SHP77 (cell line): ENCODE measurements at places on chromosomes 16 and 17.
A peak's percentile ranks its signal among the peaks of the same experiment; 100 is the strongest.

DNA sequence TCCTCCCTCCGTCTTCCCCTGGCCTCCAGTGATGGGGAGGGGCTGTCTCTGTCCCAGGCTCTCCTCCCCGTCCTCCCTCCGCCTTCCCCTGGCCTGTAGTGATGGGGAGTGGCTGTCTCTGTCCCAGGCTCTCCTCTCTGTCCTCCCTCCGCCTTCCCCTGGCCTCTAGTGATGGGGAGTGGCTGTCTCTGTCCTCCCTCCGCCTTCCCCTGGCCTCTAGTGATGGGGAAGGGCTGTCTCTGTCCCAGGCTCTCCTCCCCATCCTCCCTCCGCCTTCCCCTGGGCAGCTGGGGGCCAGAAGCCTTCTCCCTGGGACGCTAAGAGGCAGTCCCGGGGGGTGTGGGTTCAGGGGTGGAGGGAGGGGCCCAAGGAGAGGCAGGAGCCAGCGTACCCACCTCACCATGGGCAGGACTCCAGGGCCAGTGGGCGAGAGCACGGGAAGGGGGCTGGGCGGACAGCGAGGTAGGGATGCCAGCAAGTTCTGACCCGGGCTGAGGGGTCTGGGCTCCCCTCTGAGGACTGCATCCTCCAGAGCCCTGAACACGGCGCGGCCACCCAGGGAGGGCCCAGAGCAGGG is 14.8 kb downstream of the UTS2R start:
- DNase-seq, result no peak

DNA sequence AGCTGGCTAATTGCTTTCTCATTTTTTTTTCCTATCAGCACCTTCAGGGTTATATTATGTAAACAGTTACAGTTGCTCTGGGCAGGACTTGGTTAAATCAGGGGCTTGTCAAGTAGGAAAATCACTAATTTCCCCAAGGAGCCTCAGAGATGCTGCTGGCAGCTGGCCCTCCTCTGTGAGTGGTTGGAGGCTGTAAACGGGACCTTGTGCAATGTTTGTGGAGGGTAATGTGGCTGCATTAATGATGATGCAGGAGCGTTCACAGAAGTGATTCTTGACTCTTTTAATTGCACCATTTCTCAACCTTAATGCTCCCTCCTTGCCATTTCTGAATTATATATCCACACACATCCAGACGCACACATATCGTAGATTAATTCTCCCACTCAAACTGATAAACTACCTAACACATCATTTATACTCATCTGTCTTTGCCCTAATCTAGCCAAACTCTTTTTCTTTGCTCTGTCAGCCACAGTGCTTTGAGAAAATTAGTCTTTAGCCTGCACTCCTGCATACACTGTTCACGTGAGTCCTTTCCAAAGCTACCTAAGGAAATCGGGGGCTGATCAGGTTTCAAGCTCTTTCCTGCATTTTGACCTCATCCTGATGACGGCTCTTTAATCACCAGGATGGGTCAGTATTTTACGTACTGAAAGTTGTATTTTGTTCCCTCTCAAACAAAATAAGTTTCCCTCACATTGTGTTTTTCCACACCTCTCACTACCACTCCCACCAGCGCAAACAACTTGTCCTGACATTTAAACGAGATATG is 154.4 kb upstream of the PIRT start:
- no peak for DNase-seq

- DNase-seq, result peak; percentile 22
Observed at GRCh38 chr16:85428168-85428898, 184.8 kb upstream of the GSE1 start.

- DNase-seq, result no peak
Observed at GRCh38 chr16:3259836-3260235, 3.4 kb upstream of the MEFV start.

DNA sequence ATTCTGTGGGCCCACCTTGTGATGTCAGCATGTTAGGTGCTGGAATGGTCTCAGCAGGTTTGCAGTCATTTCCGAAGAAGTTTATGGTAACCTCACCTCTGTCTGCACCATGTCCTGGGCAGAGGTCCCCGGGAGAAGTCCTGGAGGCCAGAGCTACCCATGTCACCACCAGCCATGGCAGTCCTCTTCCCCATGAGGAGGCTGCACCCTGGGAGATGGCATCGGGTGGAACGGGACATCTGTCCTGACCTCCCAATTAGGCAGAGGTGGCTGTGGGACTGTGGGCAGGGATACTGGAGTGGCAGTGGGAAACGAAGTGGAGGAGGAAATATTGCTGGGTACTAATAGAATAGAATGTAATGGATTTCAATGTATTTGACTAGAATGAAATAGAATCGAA is 511.8 kb upstream of the WSB1 start:
- no peak for DNase-seq

GRCh38 chr16:1159973-1160772 is 7.3 kb downstream of the CACNA1H start:
- DNase-seq, result peak; percentile 44

GRCh38 chr17:67574658-67575293 is 143.0 kb upstream of the NOL11 start:
- no peak for DNase-seq

DNA sequence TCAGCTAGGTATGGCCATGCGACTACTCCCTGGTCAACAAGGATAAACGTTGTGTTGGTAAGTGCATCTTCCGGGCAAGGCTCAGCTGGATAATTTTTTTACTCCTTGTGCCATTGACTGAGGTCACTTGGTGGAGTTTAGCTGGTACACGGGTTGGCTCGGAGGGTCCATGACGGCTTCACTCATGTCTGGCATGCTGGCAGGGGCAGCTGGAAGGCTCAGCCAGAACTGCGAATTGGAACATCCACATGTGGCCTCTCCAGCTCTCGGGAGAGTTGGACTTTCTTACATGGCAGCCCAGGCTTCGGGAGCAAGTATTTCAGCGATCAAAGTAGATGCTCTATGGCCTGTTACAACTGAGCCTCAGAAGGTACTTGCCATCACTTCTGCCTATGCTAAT is 31.5 kb upstream of the CRYBA1 start:
- DNase-seq, result no peak

DNA sequence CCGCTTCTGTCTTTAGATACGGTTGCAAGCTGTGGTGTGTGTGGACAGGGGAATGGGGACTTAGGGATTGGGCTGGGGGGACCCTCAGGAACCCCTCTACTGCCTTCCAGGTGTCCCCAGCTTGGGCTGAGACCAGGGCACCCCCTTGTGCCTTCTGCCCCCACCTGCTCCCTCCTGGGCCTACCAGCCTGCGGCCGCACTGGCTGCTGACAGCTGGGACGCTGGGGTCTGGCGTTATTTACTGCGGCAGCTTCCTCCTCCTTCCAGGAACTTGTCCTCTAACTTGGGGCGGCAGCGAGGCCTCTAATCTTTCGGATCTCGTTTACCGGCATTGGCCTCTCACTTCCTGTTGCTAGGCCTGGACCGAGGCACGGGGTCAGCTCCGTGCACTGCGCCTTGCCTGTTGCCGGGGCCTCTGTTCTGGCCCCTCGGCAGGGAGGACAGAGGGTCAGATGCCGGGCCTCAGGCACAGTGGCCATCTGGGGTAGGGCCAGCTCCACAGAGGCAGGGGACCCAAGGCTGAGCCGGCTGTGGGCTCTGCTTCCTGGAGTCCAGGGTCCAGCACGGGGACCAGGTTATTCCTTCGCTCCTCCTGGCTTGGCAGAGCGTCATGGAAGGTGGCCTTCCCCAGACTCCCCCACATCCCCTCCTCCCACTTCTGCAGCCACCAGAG is 31.8 kb downstream of the TMEM235 start:
- DNase-seq, result peak; percentile 24

DNA sequence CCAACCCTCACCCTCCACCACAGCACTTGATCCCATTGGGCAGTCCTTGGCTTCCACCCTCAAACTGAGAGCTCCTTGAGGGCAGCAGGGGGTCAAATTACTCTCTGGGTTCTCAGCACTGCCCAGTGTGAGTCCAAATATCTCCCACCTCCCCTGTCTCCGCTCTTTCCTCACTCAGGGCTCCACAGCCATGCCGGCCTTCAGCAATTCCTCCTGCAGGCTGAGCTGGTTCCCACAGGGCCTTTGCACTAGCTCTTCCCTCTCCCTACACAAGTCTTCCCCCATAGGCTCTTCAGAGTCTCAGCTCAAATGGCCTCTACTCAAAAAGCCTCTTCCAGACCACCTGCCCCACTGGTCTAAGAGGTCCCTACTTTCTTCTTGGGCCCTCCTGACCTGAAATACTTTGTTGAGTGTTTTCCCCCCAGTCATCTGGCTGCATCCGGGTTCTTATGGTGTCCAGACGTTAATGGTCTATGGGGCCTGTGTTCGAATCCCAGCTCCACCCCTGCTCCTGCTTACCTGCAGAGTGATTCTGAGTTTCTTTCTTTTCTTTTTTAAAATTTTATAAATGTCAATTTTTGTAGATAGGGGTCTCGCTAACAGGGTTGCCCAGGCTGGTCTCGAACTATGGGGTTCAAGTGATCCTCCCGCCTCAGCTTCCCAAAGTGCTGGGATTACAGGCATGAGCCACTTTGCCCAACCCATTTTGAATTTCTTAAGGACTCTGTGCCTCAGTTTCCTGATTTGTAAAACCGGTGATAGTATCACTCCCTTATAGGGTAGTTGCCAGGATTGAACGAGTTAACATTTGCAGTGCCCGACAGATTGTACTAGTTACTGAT is 973 bp upstream of the IL4R start:
- DNase-seq, result no peak

DNA sequence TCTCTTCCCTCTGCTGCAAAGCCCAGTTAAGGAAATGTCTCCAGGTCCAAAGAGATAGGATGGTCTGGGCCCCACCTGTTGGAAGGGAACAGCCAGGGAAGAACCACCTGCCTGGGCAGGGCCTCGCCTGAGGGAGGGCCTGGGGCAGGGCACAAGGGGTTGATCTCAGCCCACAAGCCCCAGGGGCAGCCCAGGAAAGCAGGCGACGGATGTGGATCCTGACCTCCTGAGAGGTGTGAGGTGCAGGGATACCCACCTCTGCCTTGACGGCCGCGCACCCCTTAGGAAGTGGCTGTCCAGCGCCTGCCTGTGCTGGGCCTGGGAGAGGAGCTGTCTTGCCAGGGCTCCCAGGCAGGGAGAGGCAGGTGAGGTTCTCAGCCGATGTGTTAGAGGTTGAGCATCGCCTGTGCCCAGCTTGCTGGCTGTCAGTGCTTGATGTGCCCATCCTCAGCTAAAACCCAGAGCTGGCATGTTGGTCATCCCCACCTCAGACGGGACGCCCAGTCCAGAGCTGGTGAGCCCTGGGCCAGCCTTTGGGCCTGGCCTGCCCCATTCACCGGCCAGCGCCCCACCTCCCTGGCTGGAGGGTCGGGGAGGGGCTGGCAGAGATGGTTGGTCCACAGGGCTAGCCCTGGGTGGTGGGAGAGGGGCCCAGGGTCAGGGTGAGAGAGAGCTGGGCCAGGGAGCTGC is 434 bp downstream of the CEMP1 start:
- no peak for DNase-seq

DNA sequence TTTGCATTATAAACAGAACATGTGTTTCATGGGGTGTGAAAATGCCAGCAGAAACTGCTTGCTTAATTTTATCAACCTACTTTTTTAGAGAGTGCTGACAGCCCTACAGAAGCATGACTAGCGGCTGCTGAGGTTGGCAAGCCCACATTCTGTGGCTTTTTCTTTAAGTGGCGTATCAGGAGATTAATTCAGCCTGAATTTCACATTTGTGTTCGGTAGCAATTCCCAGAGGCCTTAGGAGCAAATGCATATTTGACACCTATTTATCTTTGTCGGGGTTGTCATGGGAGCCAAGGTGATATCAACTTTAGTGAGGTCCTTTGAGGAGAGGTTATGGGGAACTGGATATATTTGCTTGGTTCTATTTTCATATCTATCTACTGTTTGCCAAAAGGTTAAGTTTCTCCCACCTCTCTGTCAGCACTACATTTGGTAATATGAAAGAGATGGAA is 140.9 kb downstream of the KCNJ2 start:
- no peak for DNase-seq

DNA sequence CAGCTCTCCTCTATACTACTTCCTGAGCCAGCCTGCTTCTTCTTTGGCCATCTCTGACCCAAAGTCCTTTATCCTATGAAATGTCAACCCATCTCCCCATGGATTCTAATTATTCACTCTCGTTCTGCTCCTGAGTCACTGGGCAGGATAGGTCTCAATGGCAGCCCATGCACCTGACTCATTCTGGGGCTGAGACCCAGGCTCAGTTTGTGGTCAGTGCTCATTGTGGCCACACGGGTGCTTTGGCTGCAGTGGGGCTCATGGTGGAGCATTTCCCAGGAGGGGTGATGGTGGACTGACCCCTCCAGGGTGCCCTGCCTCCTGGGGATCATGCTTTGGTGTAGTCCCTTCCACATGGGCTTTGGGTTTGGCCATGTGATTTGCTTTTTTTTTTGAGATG is 154.8 kb upstream of the WSCD1 start:
- DNase-seq, result no peak

GRCh38 chr17:68319410-68320162 is 28.3 kb downstream of the ARSG start:
- DNase-seq, result no peak

- no peak for DNase-seq
Observed at GRCh38 chr16:407253-407652, 5.6 kb downstream of the DECR2 start.

DNA sequence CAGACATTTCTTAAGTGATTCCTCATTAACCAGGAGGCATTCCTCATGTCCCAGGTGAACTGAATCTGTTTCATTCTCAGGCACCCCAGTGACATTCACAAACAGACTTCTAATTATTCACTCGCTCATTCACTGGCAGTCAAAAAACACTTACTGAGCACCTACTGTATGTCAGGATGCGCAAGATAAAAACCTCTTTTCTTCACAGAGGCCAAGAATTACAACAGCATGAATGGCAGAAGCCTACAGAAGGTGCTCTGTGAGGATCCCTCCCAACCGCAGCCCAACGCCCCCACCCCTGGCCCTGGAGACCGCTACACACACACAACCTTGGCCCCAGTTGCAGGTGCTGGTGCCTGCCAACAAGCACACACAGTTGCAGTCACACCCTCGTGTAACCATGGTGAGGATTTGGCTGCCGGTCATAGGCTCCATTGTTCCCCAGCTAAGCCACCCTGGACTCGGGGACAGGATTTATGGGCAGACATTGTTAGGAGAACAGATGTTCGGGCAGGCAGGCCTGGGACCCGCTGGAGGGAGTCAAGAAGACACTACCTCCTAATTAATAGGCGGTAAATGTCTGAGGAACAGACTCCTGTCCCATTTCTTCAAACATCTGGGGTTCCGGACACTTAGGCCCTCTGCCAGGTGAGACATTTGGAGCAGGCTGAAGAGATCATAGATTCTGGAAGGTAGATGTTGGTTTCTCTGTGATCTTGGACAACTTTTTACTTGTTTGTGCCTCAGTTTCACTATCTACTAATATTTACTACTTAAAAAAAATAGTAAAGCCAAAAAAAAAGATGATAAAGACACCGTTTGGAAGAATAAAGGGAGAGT is 43.2 kb downstream of the CUEDC1 start:
- DNase-seq, result peak; percentile 94

- no peak for DNase-seq
Observed at GRCh38 chr16:57244463-57244766, 644 bp upstream of the ARL2BP start.

DNA sequence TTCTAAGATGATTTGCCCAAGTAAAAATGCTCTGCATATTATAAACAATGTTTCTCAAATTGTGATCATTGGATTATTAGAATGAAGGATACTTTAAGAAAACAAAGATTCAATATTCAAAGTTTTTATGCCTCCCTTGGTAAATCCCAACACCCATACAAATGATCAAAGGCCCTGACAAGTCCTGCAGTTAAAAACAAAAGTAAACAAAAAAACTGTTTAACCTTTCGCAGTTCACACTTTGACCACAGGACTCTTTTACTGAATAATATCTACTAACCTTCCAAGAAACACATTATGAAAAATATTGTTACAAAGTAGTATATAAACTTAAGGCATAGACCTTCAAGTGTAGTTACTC is 365.9 kb upstream of the ZFHX3 start:
- DNase-seq, result no peak

GRCh38 chr17:11195801-11196200 is 45.2 kb upstream of the SHISA6 start:
- DNase-seq, result no peak
